ENCODE measurements at places on chromosomes 2 and 18.

GRCh38 chr2:205130111-205130829 is 552.0 kb upstream of the NRP2 start:
- DNase-seq, result no peak

DNA sequence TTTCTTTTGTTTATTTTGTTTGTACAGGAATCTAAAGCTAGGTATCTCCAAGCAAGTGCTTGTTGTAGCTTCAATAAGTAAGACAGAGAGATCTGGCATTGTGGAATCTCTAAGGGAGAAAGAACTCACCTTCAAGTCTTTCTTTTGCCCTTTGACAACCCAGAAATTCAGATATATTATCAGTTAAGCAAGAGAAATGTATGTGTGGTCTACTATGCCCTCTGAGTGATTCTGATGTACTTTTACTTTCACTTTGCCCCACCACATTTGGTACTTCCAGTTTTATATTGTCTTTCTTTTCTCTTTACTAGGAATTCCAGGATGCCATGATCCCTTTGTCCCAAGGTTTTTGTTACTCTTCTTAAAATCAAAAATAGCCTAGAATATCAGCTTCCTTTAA is 259.6 kb upstream of the PIK3C3 start:
- no peak for DNase-seq

DNA sequence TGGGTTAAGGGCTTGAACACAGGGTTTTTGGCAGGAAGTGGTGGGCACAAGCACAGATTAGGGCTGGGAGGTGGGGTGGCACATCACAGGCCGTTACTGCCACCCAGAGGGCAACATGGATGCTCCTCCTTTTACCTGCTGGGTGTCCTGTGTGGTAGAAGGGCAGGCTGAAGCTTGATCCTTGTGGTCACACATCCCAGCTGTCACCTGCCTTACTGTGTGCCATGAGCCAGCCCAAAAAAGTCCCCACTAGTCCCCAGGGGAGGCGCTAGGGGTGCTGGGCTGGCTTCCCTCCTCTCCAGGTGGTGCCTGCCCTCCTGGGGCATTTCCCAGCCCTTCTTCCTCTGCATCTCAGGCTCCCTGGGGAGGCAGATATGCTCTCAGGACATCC is 50.5 kb upstream of the ALPP start:
- DNase-seq, result no peak

- peak; percentile 52 for DNase-seq
These were observed 152.1 kb downstream of the GLI2 start for GRCh38 chr2:120887741-120888231.

DNA sequence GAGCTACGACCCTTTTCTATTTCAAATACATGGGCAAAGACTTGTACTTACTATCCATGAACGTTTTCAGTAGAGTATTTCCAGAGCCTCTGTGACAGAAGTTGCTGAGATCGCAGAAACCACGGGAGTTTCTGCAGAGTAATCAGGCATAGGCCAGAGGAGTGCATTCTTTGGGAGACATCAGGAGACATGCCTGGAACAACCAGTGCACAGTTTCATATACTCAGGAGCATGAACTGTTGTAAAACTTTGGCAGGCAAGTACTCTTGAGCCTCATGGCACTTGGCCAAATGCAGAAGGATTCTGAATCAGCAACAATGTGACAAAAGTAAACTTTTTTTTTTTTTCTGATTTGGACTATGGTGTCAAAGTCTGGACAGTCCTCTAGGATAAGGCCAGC is 307.1 kb downstream of the GRB14 start:
- DNase-seq, result no peak

DNA sequence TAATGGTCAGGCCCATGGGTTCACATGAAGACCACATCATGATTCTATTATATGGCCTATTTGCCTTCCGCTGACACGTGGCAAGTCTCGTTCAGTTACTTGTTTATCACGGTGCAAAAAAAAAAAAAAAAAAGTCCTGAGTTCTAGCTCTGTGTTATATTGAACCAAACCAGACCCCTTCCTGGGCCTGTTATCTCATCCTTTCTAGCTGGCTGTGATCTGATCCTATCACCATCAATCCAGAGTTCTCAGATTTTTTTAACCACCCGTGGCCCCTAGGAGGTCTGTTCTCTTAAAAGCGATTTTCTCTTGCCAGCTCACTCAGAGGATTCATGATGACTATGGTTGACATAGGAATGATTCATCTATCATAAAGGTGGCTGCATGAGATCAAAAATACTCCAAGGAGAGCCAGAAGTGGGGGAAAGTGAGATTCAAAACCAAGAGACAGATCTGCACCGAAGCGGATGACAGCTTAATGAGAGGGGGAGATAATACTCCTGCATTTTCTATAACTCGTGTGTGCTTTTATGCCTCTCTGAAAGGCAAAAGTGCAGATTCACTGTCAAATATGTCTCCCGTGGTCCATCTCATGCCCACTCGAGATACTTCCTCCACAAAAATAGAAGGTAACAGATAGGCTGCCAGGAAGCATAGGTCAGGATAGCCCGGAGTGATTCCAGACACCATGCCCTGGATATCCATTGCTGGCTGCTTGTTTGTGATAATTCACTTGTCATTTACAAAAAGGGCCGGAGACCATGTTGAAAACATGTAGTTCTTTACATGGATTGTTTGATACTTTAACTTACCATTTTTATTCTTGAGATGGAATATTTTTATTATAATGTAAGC is 505.7 kb upstream of the KLHL29 start:
- no peak for DNase-seq

GRCh38 chr18:23226391-23226790 is 91.1 kb downstream of the CABLES1 start:
- no peak for DNase-seq

GRCh38 chr2:158663796-158664195 is 131.3 kb upstream of the DAPL1 start:
- DNase-seq, result no peak

GRCh38 chr2:62197011-62197924 is 1.4 kb downstream of the B3GNT2 start:
- peak; percentile 50 for DNase-seq

GRCh38 chr2:45713591-45713990 is 62.1 kb downstream of the PRKCE start:
- no peak for DNase-seq

- no peak for DNase-seq
These were observed 307.4 kb upstream of the VWC2L start for GRCh38 chr2:214103276-214104001.

Data from retina (tissue), 1 donor.